ENCODE measurements at places on chromosomes 4 and X.

DNA sequence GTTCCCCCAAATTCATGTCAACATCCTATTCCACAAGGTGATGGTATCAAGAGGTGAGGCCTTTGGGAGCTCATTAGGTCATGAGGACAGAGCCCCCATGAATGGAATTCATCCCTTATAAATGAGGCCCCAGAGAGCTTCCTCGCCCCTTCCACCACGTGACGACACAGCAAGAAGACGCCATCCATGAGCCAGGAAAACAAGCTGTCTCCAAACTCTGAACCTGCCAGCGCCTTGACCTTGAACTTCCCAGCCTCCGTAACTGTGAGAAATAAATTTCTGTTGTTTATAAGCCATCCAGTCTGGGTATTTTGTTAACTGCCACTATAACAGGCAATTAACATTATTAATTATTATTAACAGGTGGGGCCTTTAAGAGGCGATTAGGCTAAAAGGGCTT, 5.8 kb downstream of the AGA start:
- DNase-seq: no peak

DNA sequence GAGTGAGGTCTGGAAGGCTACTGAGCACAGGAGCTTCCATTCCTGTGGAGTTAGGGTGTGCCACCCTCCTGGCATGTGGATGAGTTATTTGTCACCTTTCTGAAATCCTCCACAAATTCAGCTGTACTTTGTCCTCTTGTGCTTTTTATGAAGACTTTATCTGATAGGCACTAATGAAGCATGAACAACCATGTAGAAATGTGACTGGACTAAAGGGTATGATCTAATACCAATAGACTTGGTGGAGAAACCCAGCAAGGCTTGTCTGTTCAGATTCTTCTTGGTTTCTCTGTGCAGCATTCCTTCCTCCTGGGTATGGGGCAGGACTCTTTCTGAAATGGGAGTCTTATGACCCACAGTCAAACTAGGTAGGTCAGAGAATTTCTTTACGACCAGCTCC, 9.6 kb downstream of the NBDY start:
- no peak for DNase-seq

- no peak for DNase-seq
Measured at GRCh38 chr4:56388306-56388705, 1.0 kb upstream of the AASDH start.

DNA sequence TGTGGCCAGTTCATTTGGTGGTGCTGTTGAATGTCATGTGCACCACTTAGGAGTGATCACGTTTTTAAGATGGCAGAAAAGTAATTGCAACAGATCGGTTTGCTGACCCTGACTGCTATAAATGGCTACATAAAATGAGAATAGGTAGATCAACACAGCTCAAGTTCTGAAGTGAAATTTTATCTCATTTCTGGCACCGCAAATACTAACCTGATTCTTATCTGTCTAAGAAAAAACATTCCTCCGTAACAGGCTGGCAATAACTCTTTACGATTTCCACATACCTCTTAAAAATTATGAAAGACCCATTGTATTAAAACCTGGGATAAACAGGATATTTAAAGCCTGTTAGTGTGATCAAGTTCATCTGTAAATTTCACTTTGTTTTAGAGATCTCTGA, 387.5 kb downstream of the PDGFC start:
- DNase-seq: no peak

- no peak for DNase-seq
Measured at GRCh38 chr4:4583606-4584005, 41.8 kb upstream of the STX18 start.

DNA sequence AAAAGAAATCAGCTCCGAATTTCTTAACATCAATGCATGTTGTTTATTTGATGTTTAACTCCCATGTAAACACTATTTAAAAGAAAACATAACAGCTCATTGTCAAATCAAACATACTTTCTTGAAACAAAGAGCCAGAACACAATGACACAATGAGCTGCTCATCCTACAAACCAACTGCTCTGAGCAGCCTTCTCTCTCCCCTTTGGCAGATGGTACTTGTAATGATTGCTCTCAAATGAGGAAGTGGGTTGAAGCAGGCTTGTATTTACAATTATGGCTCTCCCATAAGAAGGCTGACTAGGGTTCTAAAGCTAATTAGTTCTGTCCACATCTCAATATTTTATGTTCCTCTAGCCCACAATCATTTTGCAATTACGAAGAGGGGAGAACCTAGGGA, 637.8 kb upstream of the ADGRL3 start:
- DNase-seq: no peak

DNA sequence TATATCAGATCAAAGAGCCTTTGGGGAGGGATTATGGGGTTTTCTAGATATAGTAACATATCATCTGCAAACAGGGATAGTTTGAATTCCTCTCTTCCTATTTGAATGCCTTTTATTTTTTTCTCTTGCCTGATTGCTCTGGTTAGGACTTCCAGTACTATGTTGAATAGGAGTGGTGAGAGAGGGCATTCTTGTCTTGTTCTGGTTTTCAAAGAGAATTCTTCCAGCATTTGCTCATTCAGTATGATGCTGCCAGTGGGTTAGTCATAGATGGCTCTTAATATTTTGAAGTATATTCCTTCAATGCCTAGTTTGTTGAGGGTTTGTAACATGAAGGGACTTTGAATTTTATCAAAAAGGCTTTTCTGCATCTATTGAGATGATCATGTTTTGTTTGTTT, 25.6 kb upstream of the ABCB7 start:
- DNase-seq: no peak

DNA sequence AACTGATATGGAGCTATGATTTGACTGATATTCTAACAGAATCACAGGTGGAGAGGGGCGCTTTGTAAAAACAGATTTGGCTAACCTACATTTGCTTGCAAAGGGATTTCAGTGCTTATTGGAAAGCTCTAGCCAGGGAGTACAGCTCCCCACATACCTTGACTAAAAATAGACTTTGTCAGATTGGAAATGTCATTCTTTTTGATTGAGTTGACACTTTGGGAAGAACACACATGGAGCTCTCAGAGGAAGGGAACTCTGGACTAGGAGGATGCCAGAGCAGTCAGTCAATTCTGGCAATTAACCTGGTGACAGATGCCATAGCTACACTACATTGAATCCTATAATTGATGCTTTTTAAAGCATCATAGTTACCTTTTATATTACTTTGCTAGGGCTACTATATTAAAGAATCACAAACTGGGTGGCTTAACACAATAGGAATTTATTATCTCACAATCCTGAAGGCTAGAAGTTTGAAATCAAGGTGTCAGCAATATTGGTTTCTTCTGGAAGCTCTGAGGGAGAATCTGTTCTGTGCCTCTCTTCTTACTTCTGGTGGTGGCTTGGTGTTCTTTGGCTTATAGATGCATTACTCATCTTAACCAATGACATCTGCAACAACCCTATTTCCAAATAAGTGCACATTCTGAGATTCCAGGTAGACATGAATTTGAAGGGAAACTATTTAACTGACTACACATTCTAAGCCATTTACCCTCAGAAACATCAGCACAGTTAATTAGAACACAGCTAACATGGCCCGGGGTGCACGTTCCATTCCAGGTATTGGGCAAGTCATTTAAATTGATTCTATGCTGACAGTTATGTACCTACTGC, 8.4 kb upstream of the HERC3 start:
- no peak for DNase-seq

GRCh38 chrX:88424071-88424470, 323.0 kb upstream of the CPXCR1 start:
- DNase-seq: no peak

DNA sequence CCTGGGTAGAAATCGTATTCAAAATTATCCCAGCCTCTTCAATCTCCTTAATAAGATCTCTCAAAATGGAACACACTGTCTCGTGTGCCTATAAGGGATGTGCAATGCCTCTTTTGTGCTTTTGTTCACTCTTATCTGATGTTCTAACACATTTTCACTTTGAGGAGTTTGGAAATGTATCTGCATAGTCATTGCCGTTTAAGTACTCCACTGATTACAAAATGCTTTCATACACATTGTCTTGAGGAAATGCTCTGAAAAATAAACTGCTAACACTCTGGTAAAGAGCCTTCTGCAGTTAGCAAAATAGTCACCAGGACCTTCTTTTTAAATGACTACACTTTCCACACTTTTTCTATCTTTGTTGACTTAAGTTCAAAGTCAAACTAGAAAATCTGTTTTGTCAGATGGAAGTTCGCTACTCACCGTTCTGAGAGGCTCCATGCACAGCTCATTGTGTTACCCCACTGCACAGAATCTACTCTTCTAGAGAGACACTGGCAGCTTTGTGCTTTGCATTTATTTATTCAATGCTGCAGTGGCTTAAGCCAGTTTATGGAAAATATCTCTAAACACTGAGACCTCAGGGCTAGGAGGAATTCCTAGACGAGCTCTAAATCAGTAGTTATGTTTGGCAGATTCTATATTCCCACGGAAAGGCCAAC, 159.0 kb downstream of the CHIC2 start:
- no peak for DNase-seq

DNA sequence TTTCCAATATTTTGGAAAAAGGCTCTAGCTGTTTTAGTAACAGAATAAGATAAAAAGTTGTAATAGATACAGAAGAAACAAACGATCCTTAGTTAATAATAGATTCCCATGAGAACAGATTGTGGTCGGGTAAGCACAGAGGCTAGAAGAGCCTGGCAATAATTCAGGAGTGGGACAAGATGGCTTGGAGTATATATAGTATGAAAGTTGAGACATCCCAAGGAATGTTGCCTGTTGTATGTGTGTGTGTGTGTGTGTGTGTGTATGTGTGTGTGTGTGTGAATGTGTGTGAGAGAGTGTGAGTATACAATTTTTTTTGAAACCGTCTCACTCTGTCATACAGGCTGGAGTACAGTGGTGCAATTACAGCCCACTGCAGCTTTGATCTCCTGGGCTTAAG, 150.7 kb downstream of the PDGFC start:
- no peak for DNase-seq
